ENCODE measurements at places on chromosomes 3 and 15.

GRCh38 chr15:78950902-78951840 is 6.3 kb upstream of the CTSH start:
- no peak for DNase-seq

GRCh38 chr3:13637311-13637891 is 88.5 kb downstream of the FBLN2 start:
- DNase-seq, result no peak

GRCh38 chr15:57158589-57158988 is 217.7 kb upstream of the CGNL1 start:
- no peak for DNase-seq

- no peak for DNase-seq
Measured at GRCh38 chr15:98876451-98877369, 130.9 kb downstream of the PGPEP1L start.

DNA sequence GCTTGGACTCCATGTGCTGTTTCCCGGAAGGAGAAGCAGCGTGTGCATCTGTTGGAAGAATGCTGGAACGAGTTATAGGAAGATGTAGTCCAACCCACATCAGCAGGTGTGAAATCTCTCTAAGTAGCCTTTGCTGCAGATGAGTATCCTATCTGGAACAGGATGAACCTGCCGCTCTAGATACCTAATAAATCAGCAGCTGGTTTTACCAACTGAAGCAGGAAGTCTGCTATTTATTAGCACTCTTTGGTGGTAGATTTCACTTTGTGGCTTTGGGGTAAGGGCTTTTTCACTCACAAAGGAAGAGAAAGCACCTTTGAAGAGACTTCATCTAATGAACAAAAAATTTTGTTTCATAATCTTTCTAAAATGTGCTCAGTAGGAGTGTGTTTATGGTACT is 66.4 kb downstream of the DCUN1D1 start:
- no peak for DNase-seq

GRCh38 chr3:13123765-13124164 is 50.5 kb upstream of the IQSEC1 start:
- no peak for DNase-seq

GRCh38 chr3:100880845-100881244 is 112.4 kb downstream of the ABI3BP start:
- no peak for DNase-seq

- DNase-seq, result no peak
Measured at GRCh38 chr3:183653209-183654064, 18.0 kb downstream of the KLHL24 start.

DNA sequence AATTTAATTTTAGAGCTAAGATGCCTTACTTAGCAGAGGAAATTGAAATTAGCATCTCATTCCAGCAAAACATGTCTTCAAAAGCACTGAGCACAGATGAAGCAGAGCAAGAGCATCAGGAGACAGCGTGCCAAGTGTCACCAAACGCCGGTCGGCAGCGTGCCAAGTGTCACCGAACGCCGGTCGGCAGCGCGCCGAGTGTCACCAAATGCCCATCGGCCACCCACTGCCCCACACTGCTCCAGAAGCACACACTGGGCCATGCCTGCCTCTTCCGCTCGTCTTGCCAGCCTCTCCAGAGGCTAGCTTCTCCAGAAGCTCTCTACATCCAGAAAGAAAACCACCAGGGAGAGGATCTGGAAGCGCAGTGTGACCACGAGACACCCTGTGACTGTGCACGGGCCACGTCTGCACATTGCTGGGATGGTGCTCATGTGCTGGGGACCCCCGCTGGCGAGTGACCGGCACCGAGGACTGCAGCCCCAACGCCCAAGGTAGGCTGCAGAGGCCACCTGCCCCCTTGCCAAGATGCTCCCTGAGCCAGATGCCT is 37.8 kb downstream of the CYFIP1 start:
- no peak for DNase-seq

GRCh38 chr15:39157882-39158281 is 423.0 kb upstream of the THBS1 start:
- no peak for DNase-seq

DNA sequence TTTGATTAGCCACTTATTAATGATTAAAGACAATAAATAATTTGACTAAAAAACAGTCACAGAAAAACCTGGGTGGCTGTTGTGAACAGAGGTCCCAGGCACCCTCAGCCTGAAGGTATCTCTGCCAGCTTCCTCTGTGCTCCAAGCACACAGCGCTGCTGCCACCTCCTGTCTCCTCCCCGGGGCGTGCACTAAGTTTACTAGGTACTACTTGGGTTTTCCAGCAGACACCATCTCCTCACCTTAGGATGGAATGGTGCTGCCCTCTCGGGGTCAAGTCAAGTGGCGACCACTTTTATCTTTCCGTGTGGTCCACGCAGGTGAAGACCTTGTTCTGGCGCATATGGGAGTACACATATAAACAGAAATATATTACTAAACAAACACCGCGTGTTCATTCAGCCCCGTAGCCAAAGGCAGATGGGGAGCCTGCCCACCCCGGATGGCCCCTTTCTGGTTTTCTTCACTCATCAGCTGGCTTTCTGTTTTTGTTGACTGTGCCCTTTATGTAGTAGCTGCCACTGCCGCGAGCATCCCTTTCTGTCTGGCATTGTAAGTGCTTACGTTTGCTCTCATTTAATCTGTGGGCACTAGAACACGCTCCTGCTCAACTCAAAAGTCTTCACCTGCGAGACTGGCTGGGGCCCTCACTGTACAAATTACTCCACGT is 128.0 kb downstream of the LRIG1 start:
- DNase-seq, result no peak

GRCh38 chr3:15496341-15496664 is 25.2 kb downstream of the COLQ start:
- DNase-seq, result no peak

GRCh38 chr15:67918205-67918861 is 78.5 kb upstream of the RNU6-1 start:
- DNase-seq, result no peak
